ENCODE measurements at places on chromosomes 7 and 10.
A peak's percentile ranks its signal among the peaks of the same experiment; 100 is the strongest.

DNA sequence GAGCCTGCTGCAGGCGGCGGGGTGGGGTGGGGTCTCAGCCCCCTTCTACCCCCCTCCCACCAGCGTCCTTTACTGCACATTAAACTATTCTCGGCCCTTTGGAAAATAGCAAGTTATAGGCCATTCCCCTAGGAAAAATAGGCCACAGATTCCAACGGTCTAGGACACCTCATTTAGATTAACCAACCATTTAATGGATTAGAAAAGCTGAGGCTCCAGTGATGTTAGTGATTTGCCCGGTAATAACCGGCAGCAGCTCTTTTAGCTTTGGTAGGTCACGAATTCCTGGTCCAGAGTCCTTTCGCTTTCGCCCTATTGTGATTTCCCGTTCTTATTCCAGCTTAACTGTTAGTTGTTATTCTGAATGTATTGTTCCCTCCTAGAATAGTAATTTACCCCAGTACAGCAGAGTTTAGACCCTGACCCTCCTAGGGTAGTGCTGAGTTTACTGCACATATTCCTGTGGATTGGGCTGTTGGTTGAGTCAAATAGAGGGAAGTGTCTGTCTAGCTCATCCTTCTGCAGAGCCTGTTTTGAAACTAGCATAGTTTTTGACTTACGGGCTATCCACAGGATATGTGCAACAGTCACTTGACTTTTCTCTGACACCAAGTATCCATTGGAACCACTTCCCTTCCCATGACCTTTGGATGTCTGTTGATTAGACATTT lies 754 bp downstream of the GSTO1 start:
- peak; percentile 65 for DNase-seq

DNA sequence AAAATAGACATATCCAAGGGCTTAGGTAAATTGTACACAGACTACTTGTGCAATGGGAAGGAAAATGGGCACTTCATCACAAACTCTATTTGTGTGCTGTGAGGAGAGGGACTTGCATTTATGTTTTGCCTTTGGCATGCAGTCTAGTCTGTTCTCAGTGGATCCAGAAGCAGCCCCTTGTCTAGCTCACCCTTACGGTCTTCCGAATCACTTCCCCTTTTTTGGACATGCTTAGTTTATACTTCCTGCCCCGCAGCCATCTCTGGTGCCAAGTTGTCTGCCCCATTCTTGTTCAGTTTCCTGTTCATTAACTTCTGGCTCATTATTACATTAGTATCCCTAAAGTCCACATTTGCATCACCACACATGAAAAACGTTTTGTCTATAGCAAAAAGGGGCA lies 161.6 kb downstream of the NRCAM start:
- no peak for DNase-seq

DNA sequence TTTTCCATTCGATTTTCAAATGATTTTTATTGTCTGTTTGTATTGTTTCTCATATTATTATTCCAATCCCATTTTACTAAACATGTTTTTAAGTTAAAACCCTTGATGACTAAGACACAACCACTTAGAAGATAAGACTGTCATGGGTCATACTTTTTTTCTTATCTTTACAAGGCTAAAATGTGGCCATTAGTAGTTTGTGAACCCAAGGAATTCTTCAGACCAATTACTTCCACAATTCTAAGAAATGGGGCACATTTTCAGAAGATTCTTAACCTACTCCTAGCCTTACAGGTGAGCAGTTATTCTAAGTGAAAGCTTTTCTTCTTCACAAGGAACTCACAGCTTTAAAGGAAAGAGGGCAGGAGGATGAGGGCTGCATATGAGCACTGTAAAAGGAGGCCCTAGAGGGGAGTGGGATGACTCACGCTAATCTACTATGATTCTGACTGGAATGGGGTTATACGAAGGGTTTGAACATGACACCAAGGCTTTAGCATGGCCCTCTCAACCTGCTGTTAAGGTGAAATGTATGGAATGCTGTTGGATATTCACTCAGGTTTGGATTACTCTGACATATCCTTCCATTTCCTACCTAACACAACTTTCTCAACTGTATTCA lies 81.0 kb downstream of the SORCS1 start:
- no peak for DNase-seq

GRCh38 chr10:12405342-12406320 lies 56.3 kb downstream of the CAMK1D start:
- no peak for DNase-seq

DNA sequence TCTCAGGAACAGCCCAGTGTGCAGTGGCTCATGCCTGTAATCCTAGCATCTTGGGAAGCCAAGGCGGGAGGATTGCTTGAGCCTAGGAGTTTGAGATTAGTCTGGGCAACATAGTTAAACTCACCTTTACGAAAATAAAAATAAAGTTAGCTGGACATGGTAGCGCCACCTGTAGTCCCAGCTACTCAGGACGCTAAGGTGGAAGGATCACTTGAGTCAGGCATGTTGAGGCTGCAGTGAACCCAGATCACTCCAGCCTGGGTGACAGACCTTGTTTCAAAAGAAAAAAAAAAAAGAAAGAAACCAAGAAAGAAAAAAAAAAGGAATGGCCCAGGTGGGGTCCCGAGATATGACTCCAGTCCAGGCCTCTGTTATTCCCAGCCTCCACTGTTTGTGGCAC lies 96.6 kb downstream of the SLC25A13 start:
- no peak for DNase-seq

- no peak for DNase-seq
Measured at GRCh38 chr7:146411975-146412374, 295.4 kb downstream of the CNTNAP2 start.

GRCh38 chr7:74084722-74085578 lies 1.3 kb downstream of the LIMK1 start:
- DNase-seq, result no peak
